DND-41 (cell line): ENCODE measurements at places on chromosomes 2 and 18.

GRCh38 chr2:183993052-183993451, 605.3 kb upstream of the ZNF804A start:
- DNase-seq = no peak

GRCh38 chr18:22872900-22873537, 60.1 kb upstream of the RBBP8 start:
- DNase-seq = no peak

GRCh38 chr2:128008074-128008672, 19.7 kb downstream of the SAP130 start:
- DNase-seq = no peak

- no peak for DNase-seq
Observed at GRCh38 chr18:77118256-77119090, 14.1 kb downstream of the MBP start.

DNA sequence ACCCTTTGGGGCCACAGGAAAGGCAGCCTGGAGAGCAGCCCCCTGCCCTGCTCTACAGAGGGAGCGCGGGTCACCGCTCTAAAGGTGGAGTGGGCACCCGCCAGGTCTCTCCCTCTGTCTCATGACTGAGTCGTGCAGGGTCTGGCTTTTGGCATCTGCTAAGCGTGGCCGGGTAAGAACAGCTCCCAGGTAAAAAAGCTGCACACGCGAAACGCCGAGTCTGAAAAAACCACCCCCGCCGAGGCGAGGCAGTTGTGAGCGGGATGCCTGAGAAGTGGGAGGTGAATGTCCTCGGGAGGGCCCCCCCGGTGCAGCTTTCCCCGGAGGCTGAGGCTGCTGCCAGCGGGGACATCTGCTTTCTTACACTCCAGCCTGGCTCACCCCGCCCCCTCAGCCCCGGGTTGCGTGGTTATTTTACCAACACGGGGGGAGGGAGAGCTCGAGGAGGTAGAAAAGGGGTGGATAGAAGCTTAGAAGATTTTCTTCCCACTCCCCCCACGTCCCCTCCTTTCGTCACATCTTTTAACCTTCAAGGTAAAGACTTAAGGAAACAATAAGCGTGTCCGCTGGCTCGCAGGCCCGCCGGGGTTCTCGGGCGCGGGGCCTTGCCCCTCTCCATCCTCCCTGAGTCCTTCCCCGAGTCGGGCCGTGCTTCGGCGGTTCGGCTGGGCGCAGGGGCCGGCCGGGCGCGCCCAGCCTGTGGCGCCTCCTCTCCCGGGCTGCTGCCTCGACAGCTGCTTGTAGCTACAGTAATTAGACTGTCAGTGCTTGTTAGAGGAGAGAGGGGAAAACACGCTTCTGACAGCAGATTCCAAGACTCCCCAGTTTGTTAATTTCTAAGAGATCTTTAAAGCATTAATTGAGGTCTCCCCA, 70.6 kb upstream of the PSMD14 start:
- DNase-seq = no peak

- DNase-seq = no peak
Observed at GRCh38 chr2:206452242-206452641, 8.9 kb downstream of the ADAM23 start.

GRCh38 chr2:171835386-171835785, 58.7 kb downstream of the SLC25A12 start:
- DNase-seq = no peak

- DNase-seq = no peak
Observed at GRCh38 chr2:210169516-210170195, 1.6 kb downstream of the KANSL1L start.

GRCh38 chr2:44707945-44708660, 233.4 kb upstream of the SIX3 start:
- DNase-seq = no peak

GRCh38 chr2:165406173-165406572, 63.3 kb upstream of the CSRNP3 start:
- DNase-seq = no peak

- no peak for DNase-seq
Observed at GRCh38 chr2:42843611-42844010, 51.2 kb upstream of the HAAO start.

DNA sequence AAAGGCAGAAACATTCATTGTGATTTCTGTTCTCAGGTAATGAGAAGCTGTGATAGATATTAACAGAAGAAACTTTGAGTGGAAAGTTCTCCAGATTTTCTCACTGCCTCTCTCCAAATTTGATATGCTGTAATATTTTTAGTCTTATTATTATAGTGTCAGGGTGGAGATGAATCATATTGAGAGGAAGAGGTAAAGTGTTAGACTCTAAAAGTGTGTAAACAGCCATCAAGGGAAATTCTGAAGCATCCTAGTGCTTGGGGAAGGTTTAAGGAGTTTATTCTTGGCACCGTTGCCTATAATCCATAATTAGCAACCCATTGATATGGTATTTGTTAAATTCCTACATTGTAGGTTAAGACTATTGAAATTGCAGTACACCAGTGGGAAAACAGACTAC, 104.7 kb upstream of the NABP1 start:
- no peak for DNase-seq

DNA sequence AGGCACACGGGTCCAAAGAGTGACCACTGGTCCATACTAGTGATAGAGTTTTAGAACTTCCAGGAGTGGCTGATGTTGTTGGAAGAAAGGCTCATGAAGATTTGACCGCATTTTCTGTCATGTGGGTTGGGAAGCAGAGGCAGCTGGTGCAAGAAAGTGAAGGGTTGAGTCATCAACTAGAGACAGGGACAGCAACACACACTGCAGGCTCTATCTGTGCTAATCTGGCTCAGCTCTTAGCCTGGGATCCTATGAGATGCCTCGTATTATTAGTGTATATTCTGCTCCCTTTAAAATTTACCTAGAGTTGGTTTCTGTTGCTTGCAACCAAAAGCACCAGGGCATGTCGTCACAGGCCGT, 2.5 kb upstream of the SH3RF3 start:
- DNase-seq = peak; percentile 51

DNA sequence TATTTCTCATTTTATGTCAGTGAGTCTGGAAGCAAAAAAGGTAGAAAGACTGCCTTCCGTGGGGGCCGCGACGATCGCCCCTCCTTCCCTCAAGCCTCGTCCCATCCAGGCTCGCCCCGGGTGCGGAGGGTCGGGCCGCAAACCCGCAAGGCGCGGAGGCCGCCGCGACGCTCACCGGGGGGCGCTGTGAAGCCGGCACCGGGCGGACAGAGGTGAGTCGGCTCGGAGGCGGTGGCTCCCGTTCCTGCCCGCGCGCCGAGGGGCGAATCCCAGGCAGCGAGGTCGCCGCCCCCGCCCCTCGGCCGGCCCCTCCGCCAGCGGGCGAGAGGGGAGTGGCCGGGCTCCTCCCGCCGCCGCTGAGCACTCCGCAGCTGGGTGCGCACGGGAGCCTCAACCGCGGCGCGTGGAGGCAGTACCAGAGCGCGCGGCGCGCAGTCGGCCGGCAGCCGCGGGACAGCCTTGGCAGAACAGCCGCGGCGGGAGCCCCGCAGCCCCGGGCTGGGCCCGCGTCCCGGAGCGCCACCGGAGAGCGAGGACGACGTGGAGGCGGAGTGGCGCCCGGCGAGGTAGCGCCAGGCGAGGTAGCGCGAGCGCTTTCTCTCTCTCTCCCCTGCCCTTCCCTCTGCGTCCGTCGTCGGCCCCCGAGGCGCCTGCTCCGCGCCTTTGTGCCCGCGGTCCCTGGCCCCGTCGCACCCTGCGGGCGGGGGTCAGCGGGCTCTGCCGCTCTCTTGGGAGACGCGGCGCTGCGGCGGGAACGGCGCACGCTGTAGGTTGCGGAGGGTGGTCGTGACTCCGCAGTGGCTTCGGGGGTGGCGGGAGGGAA, at the start of gene MYO1B:
Gene MYO1B (plus strand): TSS at position 359 of the 823 bp plus-strand sequence. CDS start 31,492 bp downstream, outside the sequence.
- DNase-seq = peak; percentile 77

DNA sequence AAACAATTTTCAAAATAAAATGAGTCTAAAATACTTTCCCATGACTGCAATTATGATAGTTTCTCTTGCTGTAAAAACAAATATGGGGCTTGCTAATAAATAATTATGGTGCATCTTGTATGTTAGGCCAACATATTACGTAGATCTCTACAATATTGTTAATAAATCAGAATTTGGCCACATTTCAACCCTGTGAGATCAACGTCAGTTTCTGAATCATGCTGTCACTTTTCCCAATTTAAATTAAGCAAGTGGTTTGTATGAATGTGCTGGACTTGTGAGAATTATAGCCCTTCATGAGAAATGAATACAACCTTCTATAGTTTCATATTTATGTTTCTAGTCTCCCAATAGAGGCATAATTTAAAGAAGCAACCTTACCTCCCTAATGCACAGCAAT, 808.9 kb downstream of the SUCLG1 start:
- DNase-seq = no peak

DNA sequence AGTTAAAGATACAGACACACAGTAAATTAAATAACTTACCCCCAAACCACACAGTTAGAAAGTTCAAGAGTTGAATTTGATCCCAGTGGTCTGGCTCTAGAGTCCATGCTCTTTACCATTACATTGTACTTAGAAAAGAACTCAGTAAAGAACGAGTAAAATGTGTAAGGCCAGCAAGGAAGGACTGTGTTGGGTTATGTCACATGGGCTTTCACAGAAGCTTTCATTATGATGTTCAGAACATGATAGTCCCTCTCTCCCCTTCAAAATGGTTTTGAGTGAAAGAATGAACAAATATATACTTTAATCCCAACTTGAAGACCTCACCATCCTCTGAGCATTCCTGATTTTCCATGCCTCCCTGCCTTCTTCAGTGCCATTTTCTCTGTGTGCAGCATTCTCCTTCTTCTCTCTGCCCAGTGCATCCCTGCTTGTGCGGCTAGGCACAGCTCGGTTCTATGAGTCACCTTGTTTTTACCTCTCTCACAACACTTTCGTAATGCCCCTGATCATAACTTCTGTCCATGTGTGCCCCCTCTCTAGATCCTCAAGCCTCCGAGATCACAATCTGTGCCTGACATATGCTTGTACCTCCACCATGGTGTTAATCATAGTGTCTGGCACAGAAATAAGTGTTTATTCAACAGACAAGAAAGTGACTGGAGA, 22.0 kb downstream of the RASGRP3 start:
- no peak for DNase-seq

DNA sequence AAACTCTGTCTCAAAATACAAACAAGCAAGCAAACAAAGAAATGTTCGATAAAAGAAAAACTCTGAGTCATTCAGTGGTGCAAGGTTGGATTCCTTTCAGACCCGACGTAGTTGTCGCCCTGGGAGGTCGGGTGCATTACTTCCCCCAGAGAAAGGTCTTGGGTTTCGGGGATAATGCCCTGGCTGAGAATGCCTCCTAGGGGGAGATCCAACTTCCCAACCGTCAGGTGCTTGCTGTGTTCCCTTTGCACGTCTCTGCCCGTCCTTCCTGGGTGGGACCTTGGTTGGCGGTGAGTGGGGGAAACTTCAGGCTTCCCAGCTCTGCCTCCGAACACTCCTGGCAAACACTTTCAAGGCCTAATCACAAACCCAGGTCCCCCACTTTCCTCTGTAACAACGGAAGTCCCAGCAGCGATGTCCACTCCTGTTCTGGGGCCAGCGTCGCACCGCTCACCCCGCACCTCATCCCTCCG, 609 bp downstream of the TPGS2 start:
- peak; percentile 49 for DNase-seq

DNA sequence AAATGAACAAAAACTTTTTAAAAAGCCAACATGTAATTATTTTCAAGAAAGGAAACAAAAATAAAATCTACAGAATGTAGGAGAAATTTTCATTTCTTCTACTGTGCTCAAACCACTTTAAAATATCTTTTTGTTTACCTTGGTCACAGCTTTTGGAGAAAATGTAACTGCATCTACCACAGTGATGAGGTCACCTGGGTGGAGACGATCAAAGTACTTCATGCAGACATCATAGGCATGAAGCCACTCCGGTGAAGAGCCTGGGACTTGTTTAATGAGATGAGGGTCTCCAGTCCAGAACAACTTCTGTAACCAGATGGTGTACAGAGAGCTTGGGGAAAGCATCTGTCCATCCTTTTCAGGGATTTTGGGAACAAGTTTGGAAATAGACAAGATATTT, 285.8 kb downstream of the NBAS start:
- DNase-seq = no peak
